ENCODE measurements at places on chromosomes 5 and 9. TPM values are rescaled to one million over a fixed set of nuclear protein-coding genes. Genes with fewer than 3 reads are reported as not detected.

Gene WDR38
- not detected for total RNA-seq

Gene SLC36A3
- not detected for total RNA-seq

Gene FBXL7
- total RNA-seq: 14.0 TPM

Gene COX7C
- total RNA-seq: 583 TPM

Gene NUTM2G
- not detected for total RNA-seq

Gene TRIM23
- 16.6 TPM for total RNA-seq

Gene ECPAS
- total RNA-seq: 59.2 TPM

Gene BARX1
- 2.9 TPM for total RNA-seq

- no peaks in the 10 kb centered on the region for H3K36me3 ChIP-seq
- no peak overlapping the region for H3K4me3 ChIP-seq
- DNase-seq: no peak
- H3K27me3 ChIP-seq: peaks cover 30% of the 10 kb centered on the region
- peaks cover 9% of the 10 kb centered on the region for H3K4me1 ChIP-seq
Measured at GRCh38 chr5:135119481-135119880, 85.5 kb upstream of the PITX1 start.

GRCh38 chr5:126909856-126910255, 120.5 kb downstream of the MARCHF3 start:
- no peak overlapping the region for H3K4me3 ChIP-seq
- no peak for DNase-seq
- H3K27me3 ChIP-seq: no peaks in the 10 kb centered on the region
- H3K4me1 ChIP-seq: no peaks in the 10 kb centered on the region
- no peak overlapping the region for H3K27ac ChIP-seq

- H3K4me1 ChIP-seq: no peaks in the 10 kb centered on the region
- H3K27me3 ChIP-seq: no peaks in the 10 kb centered on the region
- no peak overlapping the region for H3K4me3 ChIP-seq
- no peak for DNase-seq
- H3K27ac ChIP-seq: no peak overlapping the region
Measured at GRCh38 chr5:171710451-171711024, 75.1 kb upstream of the SMIM23 start.

DNA sequence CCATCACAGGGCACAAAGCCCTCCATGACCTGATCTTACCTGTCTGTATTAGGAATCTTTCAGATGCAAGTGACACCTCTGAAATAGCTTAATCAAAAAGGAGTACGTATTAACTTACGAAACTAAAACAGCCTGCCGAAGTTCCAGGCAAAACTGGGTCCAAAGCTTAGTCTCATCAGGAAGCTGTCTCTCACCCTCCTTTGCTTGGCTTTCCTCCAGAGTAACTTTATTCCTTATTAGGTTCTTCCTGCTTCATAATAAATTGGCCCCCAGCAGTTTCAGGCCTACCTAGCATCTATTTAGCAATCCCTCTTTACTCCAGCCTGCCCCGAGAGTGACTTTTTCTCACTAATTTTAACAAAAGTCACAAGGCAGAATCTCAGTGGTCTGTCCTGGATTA, 58.4 kb upstream of the STK32A start:
- peaks cover 7% of the 10 kb centered on the region for H3K4me1 ChIP-seq
- no peak overlapping the region for H3K4me3 ChIP-seq
- no peak overlapping the region for H3K27ac ChIP-seq
- DNase-seq: no peak

DNA sequence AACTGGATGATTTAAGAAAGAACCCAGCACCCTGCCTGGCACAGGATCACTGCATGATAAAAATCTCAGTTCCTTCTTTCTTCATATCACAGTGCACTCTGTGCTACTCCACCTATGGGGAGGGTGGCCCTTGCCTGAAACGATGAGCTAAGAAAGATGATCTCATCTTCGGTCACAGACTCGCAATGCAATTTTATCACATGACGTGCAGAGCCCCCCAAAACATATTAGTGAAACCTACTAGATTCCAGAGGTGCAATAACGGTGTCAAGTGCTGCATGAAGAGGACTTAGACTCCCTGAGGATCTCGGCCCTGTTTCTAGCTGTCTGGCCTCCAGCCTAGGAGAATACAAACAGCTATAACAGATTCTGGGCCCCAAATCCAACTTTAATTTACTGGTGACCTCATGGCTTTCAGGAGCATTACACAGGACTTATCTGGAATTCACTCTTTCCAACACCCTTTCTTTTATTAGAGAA, 104.0 kb downstream of the EBF1 start:
- H3K4me3 ChIP-seq: no peak overlapping the region
- H3K4me1 ChIP-seq: peaks cover 22% of the 10 kb centered on the region
- H3K27ac ChIP-seq: no peak overlapping the region
- no peak for DNase-seq
- H3K27me3 ChIP-seq: peaks cover 9% of the 10 kb centered on the region

DNA sequence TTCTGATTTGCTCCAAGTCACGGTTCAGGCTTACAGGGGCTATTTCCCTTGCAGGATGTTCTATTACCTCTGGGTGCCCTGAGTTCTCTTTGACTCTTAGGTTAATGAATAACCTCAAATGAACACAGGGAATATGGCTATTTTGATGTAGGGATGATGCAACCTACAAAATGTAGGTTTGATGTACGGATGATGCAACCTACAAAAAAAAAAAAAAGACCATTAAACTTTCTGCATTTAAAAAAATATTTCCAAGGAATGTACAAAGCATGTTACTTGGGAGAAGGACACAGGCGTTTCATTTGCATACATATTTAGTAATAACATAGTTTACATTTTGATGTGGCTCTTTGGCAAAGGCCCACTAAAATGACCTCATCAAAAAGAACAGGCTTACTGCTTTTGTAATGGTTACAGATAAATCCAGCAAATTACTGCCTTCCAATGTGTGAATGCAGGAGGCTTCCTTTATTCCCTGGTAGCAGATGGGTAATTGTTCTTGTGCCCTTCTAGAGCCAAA, 36.3 kb downstream of the ZNF474 start:
- H3K4me3 ChIP-seq: no peak overlapping the region
- DNase-seq: no peak
- peaks cover 14% of the 10 kb centered on the region for H3K4me1 ChIP-seq
- no peaks in the 10 kb centered on the region for H3K36me3 ChIP-seq
- H3K27me3 ChIP-seq: no peaks in the 10 kb centered on the region

- no peak for DNase-seq
- H3K27me3 ChIP-seq: no peaks in the 10 kb centered on the region
- H3K36me3 ChIP-seq: peaks cover 10% of the 10 kb centered on the region
Measured at GRCh38 chr9:3900673-3901318, 375.0 kb upstream of the RFX3 start.

GRCh38 chr5:160702934-160703333, 149.1 kb downstream of the ATP10B start:
- DNase-seq: no peak
- no peak overlapping the region for H3K27ac ChIP-seq
- peaks cover 3% of the 10 kb centered on the region for H3K4me1 ChIP-seq
- no peaks in the 10 kb centered on the region for H3K27me3 ChIP-seq
- H3K4me3 ChIP-seq: no peak overlapping the region

GRCh38 chr5:126801174-126801991, 24.4 kb downstream of the LMNB1 start:
- H3K27ac ChIP-seq: no peak overlapping the region
- no peak for DNase-seq
- H3K4me1 ChIP-seq: no peaks in the 10 kb centered on the region

GRCh38 chr9:34503406-34503805, 19.4 kb downstream of the ENHO start:
- no peak overlapping the region for H3K4me3 ChIP-seq
- no peaks in the 10 kb centered on the region for H3K36me3 ChIP-seq
- H3K27ac ChIP-seq: no peak overlapping the region
- H3K27me3 ChIP-seq: no peaks in the 10 kb centered on the region

- H3K4me1 ChIP-seq: no peaks in the 10 kb centered on the region
- no peaks in the 10 kb centered on the region for H3K36me3 ChIP-seq
- H3K4me3 ChIP-seq: no peak overlapping the region
- no peak overlapping the region for H3K27ac ChIP-seq
Measured at GRCh38 chr5:151118913-151119575, 38.2 kb upstream of the TNIP1 start.

DNA sequence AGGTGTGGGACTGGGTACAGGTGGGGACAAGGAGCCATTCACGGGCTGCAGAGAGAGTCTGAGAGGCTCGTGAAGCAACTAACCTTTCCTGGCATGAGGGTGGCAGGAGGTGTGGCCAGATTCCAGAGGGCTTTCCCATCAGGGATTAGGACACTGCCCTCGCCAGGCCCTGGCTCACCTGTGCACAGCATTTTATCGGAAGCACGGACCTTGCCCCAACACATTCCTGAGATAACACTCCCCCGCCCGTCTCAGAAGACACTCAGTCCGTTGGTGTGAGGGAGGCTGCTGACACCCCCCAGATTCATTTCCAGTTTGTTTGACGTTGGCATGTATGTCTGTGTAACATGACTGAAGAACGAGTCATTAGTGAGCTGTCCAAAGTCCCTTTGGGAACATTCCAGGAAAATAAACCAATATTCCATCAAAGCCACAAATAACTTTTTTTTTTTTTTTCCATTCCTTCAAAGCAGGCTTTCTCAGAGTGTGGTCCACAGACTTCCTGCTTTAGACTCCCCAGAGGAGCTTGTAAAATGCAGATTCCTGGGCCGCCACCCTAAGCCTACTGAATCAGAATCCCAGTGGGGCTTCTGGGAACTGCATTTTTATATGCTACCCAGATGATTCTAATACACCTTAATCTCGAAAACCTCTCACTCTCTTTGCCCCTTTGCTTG, 23.4 kb downstream of the WWC1 start:
- H3K4me3 ChIP-seq: no peak overlapping the region
- no peak overlapping the region for H3K27ac ChIP-seq
- H3K4me1 ChIP-seq: peaks cover 28% of the 10 kb centered on the region

- no peaks in the 10 kb centered on the region for H3K27me3 ChIP-seq
- H3K36me3 ChIP-seq: no peaks in the 10 kb centered on the region
- H3K4me3 ChIP-seq: no peak overlapping the region
Measured at GRCh38 chr5:154031937-154032489, 6.7 kb downstream of the FAM114A2 start.

- H3K27ac ChIP-seq: no peak overlapping the region
- no peaks in the 10 kb centered on the region for H3K36me3 ChIP-seq
- no peak for DNase-seq
- H3K27me3 ChIP-seq: no peaks in the 10 kb centered on the region
- no peak overlapping the region for H3K4me3 ChIP-seq
Measured at GRCh38 chr9:113963696-113964494, 87.8 kb downstream of the ZNF618 start.

- H3K27me3 ChIP-seq: peaks cover 46% of the 10 kb centered on the region
- peaks cover 2% of the 10 kb centered on the region for H3K4me1 ChIP-seq
- H3K4me3 ChIP-seq: no peak overlapping the region
- no peak overlapping the region for H3K27ac ChIP-seq
- H3K36me3 ChIP-seq: no peaks in the 10 kb centered on the region
- DNase-seq: no peak
Measured at GRCh38 chr9:105683688-105684275, 10.6 kb upstream of the TMEM38B start.

DNA sequence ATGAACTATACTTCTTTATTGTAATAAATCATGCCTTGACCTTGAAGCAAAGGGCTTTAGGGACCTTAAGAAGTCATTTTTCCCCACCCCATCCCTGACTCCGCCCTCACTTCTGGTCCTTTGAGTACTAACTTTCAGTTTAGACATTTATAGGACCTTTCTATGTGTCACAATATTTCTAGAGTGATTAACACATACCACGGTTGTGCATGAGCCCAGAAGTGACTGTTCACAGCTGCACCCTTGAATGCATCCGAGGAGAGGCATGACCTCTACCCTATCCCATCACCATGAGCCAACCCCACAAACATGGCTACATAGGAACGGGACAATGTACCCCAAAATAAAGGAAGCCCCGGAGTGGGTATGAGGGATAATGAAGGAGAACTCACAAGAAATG, 160.3 kb downstream of the HSD17B3 start:
- no peaks in the 10 kb centered on the region for H3K27me3 ChIP-seq
- no peak overlapping the region for H3K27ac ChIP-seq
- H3K4me3 ChIP-seq: no peak overlapping the region
- peaks cover 17% of the 10 kb centered on the region for H3K4me1 ChIP-seq
- DNase-seq: no peak

DNA sequence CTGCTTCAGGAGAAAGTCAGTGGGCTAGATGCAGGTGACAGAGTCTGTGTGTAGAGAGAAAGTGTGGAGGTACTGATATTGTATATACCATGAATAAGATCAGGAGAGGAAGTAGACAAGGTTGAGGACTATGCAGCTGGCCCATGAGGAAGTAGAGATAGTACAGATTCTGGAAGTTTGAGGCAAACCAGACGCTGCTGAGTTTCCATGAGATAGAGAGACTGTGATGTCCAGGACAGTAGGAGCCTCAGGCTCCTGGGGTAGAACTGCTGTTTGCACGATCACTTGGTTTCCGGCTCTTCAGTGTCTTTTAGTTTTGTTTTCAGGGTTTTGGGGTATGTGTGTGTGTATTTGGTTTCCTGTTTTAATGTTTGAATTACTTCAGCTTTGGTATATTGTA, 13.6 kb downstream of the OTULINL start:
- H3K27me3 ChIP-seq: no peaks in the 10 kb centered on the region
- H3K27ac ChIP-seq: no peak overlapping the region
- no peak overlapping the region for H3K4me3 ChIP-seq
- no peak for DNase-seq

All from neural progenitor cell (in vitro differentiated cells).